ENCODE measurements at places on chromosomes 1 and 21. TPM values are rescaled to one million over a fixed set of nuclear protein-coding genes. Genes with fewer than 3 reads are reported as not detected.

The TEDDM1 gene
- total RNA-seq: not detected

The ZNF695 gene
- total RNA-seq: 11.4 TPM

The RAP1GAP gene
- total RNA-seq: 1.1 TPM

The CHI3L1 gene
- 0.24 TPM for total RNA-seq

The B3GALT5 gene
- 0.48 TPM for total RNA-seq

The RNU1-3 gene
- total RNA-seq: under 0.01 TPM

The GSTM5 gene
- total RNA-seq: not detected

The TDRD5 gene
- total RNA-seq: not detected

The MMP23B gene
- total RNA-seq: not detected

The MPC2 gene
- 161 TPM for total RNA-seq

The GBP6 gene
- total RNA-seq: not detected

The UBXN11 gene
- 7.6 TPM for total RNA-seq

The CASP9 gene
- total RNA-seq: 8.0 TPM

Measured in A172 (cell line).